Fibroblast of lung (primary cell): ENCODE measurements at places on chromosomes 1 and 21. TPM values are rescaled to one million over a fixed set of nuclear protein-coding genes. Genes with fewer than 3 reads are reported as not detected.
A peak's percentile ranks its signal among the peaks of the same experiment; 100 is the strongest.

DNA sequence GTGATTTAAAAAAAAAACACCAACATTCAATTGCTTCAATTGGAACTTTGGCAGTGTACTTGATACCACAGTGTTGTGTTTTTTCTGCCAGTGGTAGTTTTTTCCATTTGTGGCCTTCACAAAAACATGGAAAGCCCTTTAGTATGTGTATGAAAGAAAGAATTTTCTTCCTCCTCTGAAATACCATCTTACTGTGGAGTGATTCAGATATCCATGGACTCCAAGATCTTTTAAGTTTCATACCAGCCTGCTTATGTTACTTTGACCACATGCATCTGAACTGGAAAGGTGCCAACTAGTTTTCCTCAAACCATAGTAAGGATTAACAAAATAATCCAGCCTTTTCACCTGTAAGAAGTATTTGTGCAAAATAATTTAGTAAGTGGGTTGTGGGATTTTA lies 3.4 kb downstream of the PPP2R5A start:
- no peaks in the 10 kb centered on the region for H3K36me3 ChIP-seq
- H3K27ac ChIP-seq, result no peak overlapping the region
- peaks cover 8% of the 10 kb centered on the region for H3K4me1 ChIP-seq
- H3K27me3 ChIP-seq, result no peaks in the 10 kb centered on the region

DNA sequence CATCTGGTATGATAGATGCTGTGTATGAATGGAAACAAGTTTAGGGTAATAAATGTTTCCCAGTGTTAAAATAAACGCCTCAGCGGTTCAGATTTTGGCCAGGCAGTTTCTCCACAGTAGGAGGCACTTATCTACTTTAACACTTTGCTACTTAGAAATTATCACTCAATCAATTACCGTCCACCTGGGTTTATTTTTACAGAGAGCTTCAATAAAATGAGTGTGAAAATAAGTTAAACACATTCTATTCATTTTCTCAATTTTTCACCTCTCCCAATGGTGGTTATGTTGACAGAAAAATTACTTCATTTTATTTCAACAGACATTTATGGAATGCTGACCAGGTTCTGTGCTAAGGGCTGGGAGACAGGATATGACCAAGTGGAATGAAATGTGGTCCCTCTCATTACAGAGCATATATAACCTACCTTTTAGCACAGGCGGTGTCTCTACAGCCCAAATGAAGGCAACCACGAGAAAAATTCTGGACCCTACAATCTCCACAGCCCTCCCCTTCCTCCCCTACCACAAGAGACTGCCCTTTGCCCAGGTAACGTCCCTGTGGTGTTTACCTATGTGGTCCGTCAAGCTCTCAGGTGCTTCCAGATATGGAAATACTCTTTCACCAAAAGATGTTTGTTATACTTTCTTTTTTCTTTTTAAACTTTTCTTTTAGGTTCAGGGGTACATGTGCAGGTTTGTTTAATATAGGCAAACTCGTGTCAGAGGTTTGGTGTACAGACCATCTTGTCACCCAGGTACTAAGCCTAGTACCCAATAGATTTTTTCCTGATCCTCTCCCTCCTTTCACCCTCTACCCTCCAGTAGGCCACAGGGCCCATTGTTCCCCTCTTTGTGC lies 105.5 kb downstream of the HLCS start:
- no peaks in the 10 kb centered on the region for H3K36me3 ChIP-seq

DNA sequence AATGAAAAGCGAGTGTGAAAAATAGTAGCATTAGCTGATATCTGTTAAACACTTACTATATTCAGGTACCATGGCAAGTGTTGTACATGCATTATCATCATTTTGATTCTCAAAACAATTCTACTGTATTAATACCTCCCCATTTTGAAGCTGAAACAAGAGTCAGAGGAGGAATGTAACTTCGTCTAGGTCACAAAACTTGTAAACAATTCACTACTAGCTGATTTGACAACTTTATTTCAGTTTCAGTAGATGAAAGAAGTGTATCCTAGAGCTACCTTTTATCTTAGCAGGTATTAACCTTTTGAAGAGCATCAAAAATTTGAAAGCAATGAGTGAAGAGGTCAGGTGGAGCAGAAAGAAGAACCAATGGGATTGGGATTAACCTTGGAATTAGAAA lies 1.6 kb downstream of the CD84 start:
- no peak for DNase-seq
- no peaks in the 10 kb centered on the region for H3K36me3 ChIP-seq
- H3K27ac ChIP-seq, result no peak overlapping the region
- H3K4me3 ChIP-seq, result no peak overlapping the region
- H3K27me3 ChIP-seq, result no peaks in the 10 kb centered on the region
- H3K4me1 ChIP-seq, result no peaks in the 10 kb centered on the region

DNA sequence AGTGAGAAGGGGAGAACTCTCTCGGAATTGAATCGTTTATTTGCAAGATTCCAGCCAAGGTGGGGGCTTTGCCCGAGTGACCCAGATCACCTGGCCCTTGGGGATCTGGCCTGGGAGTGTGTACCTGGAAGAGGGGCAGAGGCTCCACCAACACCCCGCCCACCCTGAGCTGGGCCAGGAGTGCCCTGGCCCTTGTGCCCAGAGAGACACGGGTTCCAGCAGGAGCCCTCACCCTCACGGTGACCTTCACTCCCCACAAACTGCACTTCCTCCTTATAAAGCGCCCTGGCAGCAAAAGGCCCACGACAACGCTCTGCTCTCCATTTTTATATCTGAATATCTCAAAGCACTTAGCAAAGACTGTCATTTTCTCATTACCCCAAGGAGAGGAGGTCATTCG lies 16.6 kb downstream of the CASZ1 start:
- peaks cover 7% of the 10 kb centered on the region for H3K27me3 ChIP-seq
- no peaks in the 10 kb centered on the region for H3K36me3 ChIP-seq
- no peaks in the 10 kb centered on the region for H3K4me1 ChIP-seq
- no peak for DNase-seq

GRCh38 chr1:22112554-22112953 lies 30.3 kb downstream of the WNT4 start:
- DNase-seq, result no peak
- peaks cover 22% of the 10 kb centered on the region for H3K36me3 ChIP-seq
- H3K4me1 ChIP-seq, result peaks cover 29% of the 10 kb centered on the region

DNA sequence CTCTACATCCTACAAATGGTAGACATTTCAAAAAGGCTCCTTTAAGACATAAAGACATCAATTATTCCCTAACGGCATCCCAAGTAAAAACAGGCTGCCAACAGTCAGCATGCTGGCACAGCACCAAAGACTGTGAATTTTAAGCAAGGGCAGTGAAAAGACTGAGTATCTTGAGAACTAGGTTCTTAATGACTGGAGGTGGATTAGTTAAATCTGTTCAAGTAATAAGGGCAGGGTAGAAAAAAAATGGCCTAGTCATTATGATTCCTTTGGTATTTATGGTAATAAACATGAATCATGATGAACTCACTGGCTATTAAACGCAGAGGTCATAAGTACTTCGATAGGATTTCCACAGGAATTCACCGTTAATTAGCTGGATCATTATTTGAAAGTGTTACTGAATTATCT lies 75.2 kb downstream of the KIFAP3 start:
- no peak overlapping the region for H3K4me3 ChIP-seq
- peak overlapping the region; percentile 70 for H3K27ac ChIP-seq
- no peaks in the 10 kb centered on the region for H3K27me3 ChIP-seq
- no peaks in the 10 kb centered on the region for H3K36me3 ChIP-seq
- DNase-seq, result peak; percentile 96

DNA sequence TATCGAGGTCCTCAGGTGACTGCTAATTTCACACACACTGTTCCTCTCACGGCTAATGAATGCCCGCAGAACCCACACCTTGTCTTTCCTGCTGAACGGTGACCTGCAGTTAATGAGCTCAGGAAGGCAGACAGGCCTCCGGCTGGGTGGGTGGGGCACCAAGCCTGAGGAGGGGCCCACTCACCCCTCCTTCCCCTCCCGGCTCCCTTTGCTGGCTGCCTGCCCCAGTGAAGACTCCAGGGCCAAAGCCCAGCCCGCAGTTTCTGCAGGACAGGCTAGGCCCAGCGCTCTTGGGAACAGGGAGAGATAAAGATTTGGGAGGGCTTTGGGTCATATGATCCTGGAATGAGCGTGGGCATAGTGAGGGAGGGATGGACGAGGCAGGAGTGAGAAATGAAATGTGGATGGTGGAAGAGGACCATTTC lies 26.4 kb downstream of the FOXO6 start:
- H3K27ac ChIP-seq, result no peak overlapping the region
- DNase-seq, result peak; percentile 66
- H3K36me3 ChIP-seq, result no peaks in the 10 kb centered on the region
- H3K4me1 ChIP-seq, result no peaks in the 10 kb centered on the region
- peaks cover 44% of the 10 kb centered on the region for H3K27me3 ChIP-seq

DNA sequence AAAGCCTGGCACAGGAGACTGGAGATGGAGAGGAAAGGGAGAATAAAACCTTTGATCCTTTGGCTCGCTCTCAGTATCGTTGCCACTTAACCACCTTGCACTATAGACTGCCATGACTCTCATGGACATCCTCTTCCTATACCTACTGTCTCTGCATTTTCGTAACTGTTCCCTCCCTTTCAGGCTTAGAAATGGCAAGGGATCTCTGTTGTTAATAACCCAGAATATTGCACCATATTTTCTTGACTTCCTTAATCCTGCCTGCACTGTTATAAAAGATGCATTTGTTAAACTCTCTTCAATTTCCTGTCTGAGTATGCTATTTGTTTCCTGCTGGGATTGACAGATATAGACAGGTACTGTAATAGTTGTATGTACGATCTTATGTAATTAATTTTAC lies 38.6 kb downstream of the CYYR1 start:
- no peak overlapping the region for H3K27ac ChIP-seq
- H3K4me3 ChIP-seq, result no peak overlapping the region
- no peaks in the 10 kb centered on the region for H3K36me3 ChIP-seq
- H3K27me3 ChIP-seq, result no peaks in the 10 kb centered on the region
- no peak for DNase-seq

DNA sequence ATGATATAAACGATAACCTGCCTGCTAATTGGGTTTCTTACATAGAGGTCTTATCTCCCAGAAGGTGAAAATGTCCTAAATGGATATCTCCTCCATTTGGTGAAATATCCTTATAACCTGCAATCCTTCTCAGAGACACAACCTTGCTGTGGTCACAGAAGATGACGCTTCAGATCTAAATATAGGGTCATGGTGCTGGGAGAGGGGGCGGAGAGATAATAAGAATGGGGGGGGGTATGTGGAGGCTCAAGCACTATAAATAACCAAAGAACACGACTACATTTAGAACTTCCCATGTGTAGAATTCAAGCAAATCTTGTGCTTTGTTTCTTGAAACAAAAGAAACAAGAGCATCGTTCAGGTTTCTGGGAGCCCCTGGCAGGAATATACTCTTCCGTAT lies 260.6 kb upstream of the ESRRG start:
- H3K36me3 ChIP-seq, result no peaks in the 10 kb centered on the region
- H3K4me1 ChIP-seq, result no peaks in the 10 kb centered on the region
- no peaks in the 10 kb centered on the region for H3K27me3 ChIP-seq

- peaks cover 3% of the 10 kb centered on the region for H3K36me3 ChIP-seq
- DNase-seq, result no peak
- H3K4me3 ChIP-seq, result no peak overlapping the region
- H3K4me1 ChIP-seq, result peaks cover 14% of the 10 kb centered on the region
- no peaks in the 10 kb centered on the region for H3K27me3 ChIP-seq
- no peak overlapping the region for H3K27ac ChIP-seq
Measured at GRCh38 chr1:39842836-39843235, 40.5 kb downstream of the TRIT1 start.

DNA sequence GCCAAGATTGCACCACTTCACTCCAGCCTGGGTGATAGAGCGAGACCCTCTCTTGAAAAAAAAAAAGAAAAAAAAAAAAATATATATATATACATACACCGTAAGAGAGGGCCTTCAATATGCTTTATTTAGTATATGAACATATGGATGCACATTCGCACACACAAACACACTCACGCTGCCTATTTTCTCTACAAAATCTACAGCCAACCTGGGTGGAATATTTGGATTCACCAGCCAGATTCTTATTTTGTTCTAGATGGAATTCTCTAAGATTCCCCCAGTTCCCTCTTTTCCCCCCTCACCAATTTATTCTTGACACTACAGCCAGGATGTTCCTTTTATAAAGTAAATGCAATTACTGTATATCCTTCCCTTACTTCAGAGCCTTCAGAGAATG lies 131.6 kb downstream of the TM2D1 start:
- H3K36me3 ChIP-seq, result no peaks in the 10 kb centered on the region
- no peak overlapping the region for H3K4me3 ChIP-seq
- no peak for DNase-seq
- H3K27me3 ChIP-seq, result no peaks in the 10 kb centered on the region
- no peak overlapping the region for H3K27ac ChIP-seq

- H3K36me3 ChIP-seq, result no peaks in the 10 kb centered on the region
- peak; percentile 27 for DNase-seq
- H3K4me3 ChIP-seq, result peak overlapping the region; percentile 86
Measured at GRCh38 chr1:40530735-40531380, 579 bp upstream of the ZNF684 start.

DNA sequence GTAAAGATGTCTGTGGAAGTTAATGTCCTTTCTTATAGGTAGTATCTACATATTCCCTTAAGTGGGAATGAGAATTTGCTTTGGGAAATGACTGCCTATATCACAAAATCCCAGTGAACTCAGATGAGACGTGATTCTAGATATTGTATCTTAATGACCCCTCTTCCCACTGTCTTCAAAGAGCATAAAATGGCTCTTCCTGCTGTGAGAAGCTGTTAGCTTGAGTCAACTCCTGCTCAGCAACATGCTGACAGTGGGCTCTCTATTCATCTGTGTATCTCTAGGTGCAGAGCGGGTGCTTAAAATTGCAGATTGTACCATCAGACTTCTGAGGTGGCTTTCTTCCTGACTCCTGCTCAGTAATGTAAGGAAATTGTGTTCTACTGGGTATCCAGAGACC lies 100.6 kb downstream of the SPAG17 start:
- H3K4me1 ChIP-seq, result no peaks in the 10 kb centered on the region
- H3K27me3 ChIP-seq, result no peaks in the 10 kb centered on the region
- no peak overlapping the region for H3K27ac ChIP-seq
- no peak for DNase-seq

DNA sequence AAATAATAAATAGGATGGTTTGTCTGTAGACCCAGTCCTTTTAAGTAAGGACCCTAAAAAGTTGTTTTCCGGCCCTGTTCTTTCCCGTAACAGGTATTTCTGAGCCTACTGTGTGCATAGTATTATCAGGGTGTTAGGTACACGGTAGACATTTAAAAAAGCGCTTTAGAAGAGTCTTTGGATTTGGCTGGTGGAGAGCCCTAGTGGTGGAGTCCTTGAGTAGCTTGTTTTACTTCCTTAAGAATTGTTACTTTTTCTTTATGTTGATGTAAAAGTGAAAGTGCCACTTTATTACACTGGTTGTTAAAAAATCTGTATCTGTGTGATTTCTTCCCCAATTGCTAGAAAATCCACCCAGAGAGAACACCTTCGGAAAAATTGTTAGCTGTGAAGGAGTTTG lies 36.8 kb downstream of the SMYD2 start:
- no peaks in the 10 kb centered on the region for H3K27me3 ChIP-seq
- H3K27ac ChIP-seq, result no peak overlapping the region
- peaks cover 2% of the 10 kb centered on the region for H3K4me1 ChIP-seq
- no peak overlapping the region for H3K4me3 ChIP-seq
- no peaks in the 10 kb centered on the region for H3K36me3 ChIP-seq
- no peak for DNase-seq

Gene DNAI4
- total RNA-seq, result 10.8 and 12.1 TPM in 2 replicates

Gene NBPF6
- total RNA-seq, result not detected in 2 replicates

Gene HPCAL4
- not detected in 2 replicates for total RNA-seq
